ENCODE measurements at places on chromosomes 2 and 18. TPM values are rescaled to one million over a fixed set of nuclear protein-coding genes. Genes with fewer than 3 reads are reported as not detected.

DNA sequence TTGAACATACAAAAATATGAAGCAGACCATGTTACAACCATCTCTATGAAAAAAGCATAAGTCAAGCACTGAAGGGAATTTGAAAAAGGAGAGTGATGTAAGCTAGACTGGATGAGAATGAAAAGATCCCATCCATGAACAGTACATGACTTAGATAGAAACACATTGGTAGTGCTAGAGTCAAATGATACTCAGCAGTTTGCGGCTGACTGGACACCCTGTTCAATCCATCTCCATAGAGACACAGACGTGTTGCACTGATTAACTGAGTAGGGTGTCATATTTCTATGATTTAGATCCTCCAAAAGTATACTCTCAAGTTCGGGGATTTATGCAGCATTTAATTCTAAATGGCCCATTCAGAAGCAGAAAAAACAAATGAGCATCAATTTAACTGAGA lies 674.3 kb upstream of the NRXN1 start:
- no peak for DNase-seq
- no peak overlapping the region for H3K27ac ChIP-seq
- H3K36me3 ChIP-seq, result no peaks in the 10 kb centered on the region
- H3K4me1 ChIP-seq, result no peaks in the 10 kb centered on the region
- H3K4me3 ChIP-seq, result no peak overlapping the region
- no peaks in the 10 kb centered on the region for H3K27me3 ChIP-seq

GRCh38 chr2:133241224-133241571 lies 327.1 kb downstream of the NCKAP5 start:
- H3K36me3 ChIP-seq, result no peaks in the 10 kb centered on the region
- no peak for DNase-seq
- no peak overlapping the region for H3K27ac ChIP-seq
- no peaks in the 10 kb centered on the region for H3K27me3 ChIP-seq
- H3K4me3 ChIP-seq, result peak overlapping the region; percentile 7

GRCh38 chr2:215403441-215404347 lies 32.2 kb downstream of the FN1 start:
- H3K36me3 ChIP-seq, result peaks cover 93% of the 10 kb centered on the region
- no peaks in the 10 kb centered on the region for H3K27me3 ChIP-seq
- H3K4me3 ChIP-seq, result no peak overlapping the region
- H3K4me1 ChIP-seq, result peaks cover 8% of the 10 kb centered on the region

GRCh38 chr18:35189510-35189909 lies 51.3 kb upstream of the ZNF397 start:
- H3K36me3 ChIP-seq, result no peaks in the 10 kb centered on the region
- H3K4me1 ChIP-seq, result no peaks in the 10 kb centered on the region
- peak overlapping the region; percentile 25 for H3K27ac ChIP-seq
- no peak for DNase-seq

GRCh38 chr2:158482594-158482993 lies 25.8 kb downstream of the PKP4 start:
- no peak overlapping the region for H3K27ac ChIP-seq
- peaks cover 12% of the 10 kb centered on the region for H3K4me1 ChIP-seq
- no peaks in the 10 kb centered on the region for H3K27me3 ChIP-seq
- no peak overlapping the region for H3K4me3 ChIP-seq
- no peaks in the 10 kb centered on the region for H3K36me3 ChIP-seq
- no peak for DNase-seq

- no peaks in the 10 kb centered on the region for H3K4me1 ChIP-seq
- H3K27me3 ChIP-seq, result no peaks in the 10 kb centered on the region
- no peaks in the 10 kb centered on the region for H3K36me3 ChIP-seq
Observed at GRCh38 chr2:236863729-236864126, 222.0 kb upstream of the COPS8 start.

DNA sequence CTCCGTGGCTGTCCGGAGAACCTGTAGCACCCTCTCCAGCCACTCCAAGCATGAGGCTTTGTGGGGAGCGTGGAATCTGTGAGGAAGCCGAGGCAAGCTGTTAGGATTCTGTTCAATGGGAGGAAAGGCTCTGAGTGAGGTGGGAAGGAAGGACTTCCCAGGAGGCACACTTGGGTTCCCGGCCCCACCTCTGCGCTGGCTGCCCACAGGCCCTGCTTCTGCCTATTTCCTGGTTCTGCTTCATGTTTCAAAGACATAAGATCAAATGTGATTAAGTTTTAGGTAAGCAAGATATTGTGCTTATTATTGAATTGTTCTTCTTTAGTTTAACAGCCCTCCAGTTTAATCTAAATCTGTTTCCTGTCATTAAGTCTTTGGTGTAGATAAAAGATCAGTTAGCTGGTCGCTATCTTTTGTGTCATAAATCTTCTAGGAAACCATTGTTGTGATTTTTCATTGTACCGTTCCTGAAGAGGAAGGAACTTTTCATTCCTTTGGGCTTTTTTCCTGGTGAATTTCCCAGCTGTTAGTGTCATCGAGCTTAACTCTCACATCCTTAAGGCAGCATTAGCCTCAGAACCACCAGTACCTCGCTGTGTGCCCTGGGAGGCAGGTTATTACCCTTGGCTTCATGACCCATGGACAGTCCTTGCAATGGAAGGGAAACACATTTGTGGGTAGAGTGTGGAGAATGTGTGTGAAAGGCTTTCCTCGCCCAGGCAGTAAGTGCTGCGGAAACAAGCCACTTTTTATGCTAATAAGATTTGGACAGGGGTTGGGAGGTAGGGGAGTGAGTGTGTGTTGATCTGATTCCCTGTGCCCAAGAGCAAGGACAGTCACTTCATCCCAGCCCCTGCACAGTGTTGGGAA lies 61.9 kb upstream of the ALPP start:
- no peaks in the 10 kb centered on the region for H3K4me1 ChIP-seq
- H3K36me3 ChIP-seq, result no peaks in the 10 kb centered on the region
- no peak overlapping the region for H3K4me3 ChIP-seq
- H3K27me3 ChIP-seq, result no peaks in the 10 kb centered on the region
- peak; percentile 29 for DNase-seq
- peak overlapping the region; percentile 63 for H3K27ac ChIP-seq

DNA sequence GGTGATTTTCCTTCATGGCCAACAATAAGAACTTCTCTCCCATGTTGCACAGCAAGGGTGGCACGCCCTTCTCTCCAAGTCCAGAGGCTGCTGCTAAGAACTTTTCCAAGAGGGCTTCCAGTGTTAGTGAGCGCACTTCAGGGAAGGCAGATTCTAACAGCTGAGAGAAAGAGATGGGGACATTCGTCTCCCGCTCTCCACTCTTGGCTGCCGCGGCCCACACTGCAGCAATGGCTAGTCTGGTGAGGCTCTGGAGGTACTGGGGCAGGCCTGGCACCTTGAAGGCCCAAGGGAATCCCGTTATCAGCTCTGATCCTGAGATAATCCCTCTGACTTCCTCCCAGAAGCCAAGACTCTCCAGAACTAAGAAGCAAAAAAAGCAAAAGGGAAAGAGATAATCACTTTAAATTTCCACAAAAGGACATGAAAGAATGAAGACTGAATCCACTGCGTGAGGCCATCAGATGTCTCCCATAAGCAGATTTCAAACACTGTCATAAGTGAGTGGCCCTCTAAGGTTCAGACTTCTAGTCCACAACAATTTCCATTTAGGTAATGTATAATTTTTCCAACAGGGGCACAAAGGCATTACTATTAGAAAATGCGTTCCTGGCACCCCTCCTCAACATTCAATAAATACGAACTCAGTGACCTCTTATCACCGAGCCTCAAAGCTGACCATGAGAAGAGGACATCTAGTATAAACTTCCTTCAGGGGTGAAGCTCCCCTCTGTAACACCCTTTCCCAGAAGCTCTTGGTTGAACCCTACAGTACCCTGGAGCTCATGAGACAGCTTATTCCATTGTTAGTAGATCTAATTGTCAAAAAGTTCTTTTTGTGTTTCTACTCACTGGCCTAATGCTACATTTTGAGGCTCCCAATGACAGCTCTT lies 66.7 kb upstream of the ZFP36L2 start:
- peaks cover 16% of the 10 kb centered on the region for H3K4me1 ChIP-seq
- H3K27ac ChIP-seq, result peak overlapping the region; percentile 78
- H3K4me3 ChIP-seq, result no peak overlapping the region
- no peaks in the 10 kb centered on the region for H3K36me3 ChIP-seq

DNA sequence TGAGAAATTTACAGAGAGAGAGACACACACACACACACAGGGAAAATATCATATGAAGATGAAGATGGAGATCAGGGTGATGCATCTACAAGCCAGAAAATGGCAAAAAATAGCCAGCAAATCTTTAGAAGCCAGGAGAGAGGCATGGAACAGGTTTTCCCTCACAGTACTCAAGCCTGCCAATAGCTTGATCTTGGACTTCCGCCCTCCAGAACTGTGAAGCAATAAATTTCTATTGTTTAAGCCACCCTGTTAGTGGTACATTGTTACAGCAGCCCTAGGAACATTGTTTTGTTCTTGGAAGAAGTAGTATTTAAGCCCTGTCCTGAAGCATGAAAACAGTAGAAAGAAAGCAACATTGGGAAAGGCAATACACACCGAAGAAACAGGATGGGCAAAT lies 292.0 kb upstream of the LRP1B start:
- H3K36me3 ChIP-seq, result no peaks in the 10 kb centered on the region
- no peak for DNase-seq
- no peak overlapping the region for H3K27ac ChIP-seq
- no peak overlapping the region for H3K4me3 ChIP-seq

GRCh38 chr2:107132070-107132469 lies 246.1 kb upstream of the ST6GAL2 start:
- no peaks in the 10 kb centered on the region for H3K4me1 ChIP-seq
- no peaks in the 10 kb centered on the region for H3K27me3 ChIP-seq
- no peak for DNase-seq
- no peak overlapping the region for H3K4me3 ChIP-seq

GRCh38 chr2:61537277-61537949 lies 743 bp downstream of the XPO1 start:
- peak overlapping the region; percentile 96 for H3K27ac ChIP-seq
- no peak for DNase-seq
- H3K27me3 ChIP-seq, result no peaks in the 10 kb centered on the region
- H3K4me3 ChIP-seq, result peak overlapping the region; percentile 87
- no peaks in the 10 kb centered on the region for H3K36me3 ChIP-seq

GRCh38 chr2:228655331-228655730 lies 473.8 kb upstream of the SPHKAP start:
- no peak overlapping the region for H3K4me3 ChIP-seq
- H3K27me3 ChIP-seq, result no peaks in the 10 kb centered on the region
- H3K36me3 ChIP-seq, result no peaks in the 10 kb centered on the region

DNA sequence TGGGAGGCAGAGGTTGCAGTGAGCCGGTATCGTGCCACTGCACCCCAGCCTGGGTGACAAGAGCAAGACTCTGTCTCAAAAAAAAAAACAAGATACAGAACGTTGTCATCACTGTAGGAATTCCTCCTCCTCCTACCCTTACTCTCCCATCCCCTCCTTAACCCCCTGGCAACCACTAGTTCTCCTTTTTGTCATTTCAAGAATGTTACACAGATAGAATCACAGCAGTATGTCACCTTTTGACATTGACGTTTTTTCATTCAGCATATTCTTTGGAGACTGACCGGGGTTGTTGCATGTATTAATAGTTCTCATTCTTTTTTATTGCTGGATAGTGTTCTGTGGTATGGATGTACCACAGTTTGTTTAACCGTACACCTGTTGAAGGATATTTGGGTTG lies 32.4 kb downstream of the TTLL4 start:
- no peak overlapping the region for H3K27ac ChIP-seq
- no peaks in the 10 kb centered on the region for H3K4me1 ChIP-seq
- H3K36me3 ChIP-seq, result peaks cover 46% of the 10 kb centered on the region
- no peaks in the 10 kb centered on the region for H3K27me3 ChIP-seq

DNA sequence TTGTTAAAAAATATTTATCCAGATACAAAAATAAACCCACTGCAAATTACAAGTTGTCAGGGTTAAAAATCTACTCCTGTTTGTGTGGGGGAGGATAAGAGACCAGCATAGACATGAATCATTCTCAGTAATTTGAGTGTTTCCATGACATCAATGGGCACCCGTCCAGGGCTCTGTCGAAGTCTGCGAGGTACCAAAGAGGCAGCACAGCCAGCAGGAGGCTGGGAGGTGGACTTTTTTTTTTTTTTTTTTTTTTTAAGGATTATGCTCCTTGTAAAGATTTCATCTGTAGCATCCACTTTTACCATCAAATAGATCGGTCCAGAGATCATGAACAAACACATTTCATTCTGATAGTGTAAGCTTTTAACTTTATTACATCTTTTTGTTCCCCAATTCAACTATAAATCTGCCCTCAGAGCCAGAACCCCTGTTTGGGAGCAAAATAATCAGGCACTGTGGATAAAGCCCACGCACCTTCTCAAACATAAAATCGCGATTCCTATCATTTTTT lies 182.0 kb downstream of the TCF4 start:
- no peaks in the 10 kb centered on the region for H3K36me3 ChIP-seq
- peak; percentile 92 for DNase-seq
- H3K27me3 ChIP-seq, result no peaks in the 10 kb centered on the region
- peak overlapping the region; percentile 76 for H3K27ac ChIP-seq
- H3K4me3 ChIP-seq, result no peak overlapping the region
- peaks cover 32% of the 10 kb centered on the region for H3K4me1 ChIP-seq

DNA sequence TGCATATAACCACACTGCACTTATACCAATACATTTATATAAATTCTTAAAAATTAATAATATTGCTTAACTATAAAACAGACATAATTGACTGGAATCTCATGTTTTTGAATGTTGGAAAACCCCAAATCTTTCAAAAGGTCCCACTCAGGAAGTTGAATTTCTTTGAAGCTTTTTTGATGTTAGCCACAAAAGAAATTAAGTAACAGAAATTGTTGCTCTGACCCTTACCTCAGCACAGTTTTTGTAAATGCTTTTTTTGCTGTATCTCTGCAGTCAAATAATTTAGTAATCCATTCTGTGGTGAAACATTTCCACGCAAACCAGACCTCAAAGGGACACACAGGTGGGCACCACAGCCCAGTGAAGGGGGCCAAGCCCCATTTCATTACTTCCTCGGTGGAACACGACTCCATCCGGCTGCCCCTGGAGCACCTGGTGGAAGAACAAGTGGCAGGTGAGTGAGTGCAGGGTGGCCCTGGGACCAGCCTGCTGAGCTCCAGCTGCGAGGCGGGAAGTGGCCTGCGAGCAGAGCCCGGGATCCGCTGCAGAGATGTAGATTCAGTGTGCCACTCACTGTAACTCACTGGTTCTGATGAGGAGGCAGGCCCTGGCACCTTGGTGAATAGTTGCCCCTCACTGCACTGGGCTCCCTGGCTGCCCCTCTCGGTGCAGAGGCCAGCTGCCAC lies 8.4 kb downstream of the SCLY start:
- H3K4me3 ChIP-seq, result no peak overlapping the region
- no peak for DNase-seq
- peaks cover 17% of the 10 kb centered on the region for H3K36me3 ChIP-seq
- no peak overlapping the region for H3K27ac ChIP-seq
- H3K4me1 ChIP-seq, result no peaks in the 10 kb centered on the region

- no peak for DNase-seq
- no peak overlapping the region for H3K27ac ChIP-seq
- no peaks in the 10 kb centered on the region for H3K36me3 ChIP-seq
- H3K4me3 ChIP-seq, result no peak overlapping the region
Observed at GRCh38 chr2:206378835-206379234, 64.5 kb upstream of the ADAM23 start.

Gene ATIC
- total RNA-seq, result 42.6 TPM

Gene TCF23
- not detected for total RNA-seq

Gene ADI1
- total RNA-seq, result 104 TPM

Gene NFATC1
- total RNA-seq, result 7.3 TPM

Gene ZBTB7C
- total RNA-seq, result 0.49 TPM

Gene ATP8B1
- total RNA-seq, result 14.9 TPM

Gene CCDC74B
- 3.9 TPM for total RNA-seq

Gene SETBP1
- total RNA-seq, result 67.9 TPM

Gene C2orf66
- not detected for total RNA-seq

Gene SERPINB4
- not detected for total RNA-seq

Gene CCNYL1
- 9.9 TPM for total RNA-seq

Gene IL37
- total RNA-seq, result not detected

Gene TTR
- not detected for total RNA-seq

Gene KCNK3
- total RNA-seq, result 12.2 TPM

Gene GPR155
- 21.3 TPM for total RNA-seq

Data from sigmoid colon (tissue), 7 donors.